ENCODE measurements at places on chromosomes 5 and 9.

DNA sequence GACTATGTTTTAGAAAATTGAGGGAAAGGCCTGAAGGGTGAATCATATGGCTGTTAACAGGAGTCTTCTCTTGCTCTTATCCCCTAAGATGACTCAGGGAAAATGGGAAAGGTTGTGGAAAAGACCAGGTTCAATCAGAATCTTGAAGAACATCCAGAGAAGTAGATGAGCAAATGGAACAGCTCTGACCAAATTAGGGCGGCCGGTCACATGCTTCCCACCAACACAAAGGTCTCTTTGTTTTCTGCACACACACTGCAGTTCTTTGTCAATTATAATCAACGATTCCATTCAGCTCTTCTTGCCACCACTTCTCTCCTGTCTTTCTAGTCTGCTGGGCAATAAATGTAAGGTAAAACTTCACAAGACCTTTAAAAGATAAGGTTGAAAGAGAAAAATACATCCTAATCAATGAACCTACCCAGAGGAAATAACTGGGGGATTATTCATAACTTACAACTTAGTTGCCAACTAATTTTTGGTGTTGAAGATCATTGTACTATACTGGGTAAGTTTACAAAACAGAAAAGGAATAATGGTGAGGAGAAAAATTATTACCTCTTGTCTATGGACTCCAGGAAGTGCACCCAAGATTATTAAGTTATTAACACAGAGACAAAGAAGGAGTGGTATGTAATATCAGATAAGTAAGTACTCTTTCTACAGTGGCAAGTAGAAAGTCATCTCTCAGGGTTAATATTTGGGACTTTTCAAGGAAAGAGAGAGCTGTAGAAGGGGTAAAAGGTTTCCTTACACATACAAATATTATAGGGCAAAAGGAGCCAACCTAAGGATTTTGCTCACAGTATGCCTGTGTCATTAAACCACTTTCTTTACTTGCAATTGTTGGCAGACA, 441.9 kb upstream of the PIK3R1 start:
- no peak for DNase-seq

DNA sequence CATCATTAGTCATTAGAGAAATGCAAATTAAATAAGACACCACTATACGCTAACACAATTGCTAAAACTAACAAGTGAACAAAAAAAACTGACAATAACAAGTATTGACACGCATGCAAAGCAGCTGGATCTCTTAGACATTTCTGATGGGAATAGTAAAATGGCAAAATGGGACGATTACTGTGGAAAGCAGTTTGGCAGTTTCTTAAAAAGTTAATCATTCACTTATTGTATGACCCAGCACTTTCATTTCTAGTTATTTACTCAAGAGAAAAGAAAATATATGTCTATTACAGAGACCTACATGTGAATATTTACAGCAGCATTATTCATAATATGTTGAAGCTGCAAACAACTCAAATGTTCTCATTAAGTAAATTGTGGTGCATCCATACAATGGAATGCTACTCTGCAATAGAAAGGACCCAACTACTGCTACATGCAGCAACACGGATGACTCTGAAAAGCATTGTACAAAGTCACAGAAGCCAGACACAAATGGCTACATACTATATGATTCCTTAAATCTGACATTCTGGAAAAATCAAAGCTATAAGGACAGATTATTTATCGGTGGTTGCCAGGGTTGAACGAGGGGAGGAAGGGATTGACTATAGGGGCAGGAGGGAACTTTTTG, 96.8 kb upstream of the ITGA2 start:
- DNase-seq: no peak

DNA sequence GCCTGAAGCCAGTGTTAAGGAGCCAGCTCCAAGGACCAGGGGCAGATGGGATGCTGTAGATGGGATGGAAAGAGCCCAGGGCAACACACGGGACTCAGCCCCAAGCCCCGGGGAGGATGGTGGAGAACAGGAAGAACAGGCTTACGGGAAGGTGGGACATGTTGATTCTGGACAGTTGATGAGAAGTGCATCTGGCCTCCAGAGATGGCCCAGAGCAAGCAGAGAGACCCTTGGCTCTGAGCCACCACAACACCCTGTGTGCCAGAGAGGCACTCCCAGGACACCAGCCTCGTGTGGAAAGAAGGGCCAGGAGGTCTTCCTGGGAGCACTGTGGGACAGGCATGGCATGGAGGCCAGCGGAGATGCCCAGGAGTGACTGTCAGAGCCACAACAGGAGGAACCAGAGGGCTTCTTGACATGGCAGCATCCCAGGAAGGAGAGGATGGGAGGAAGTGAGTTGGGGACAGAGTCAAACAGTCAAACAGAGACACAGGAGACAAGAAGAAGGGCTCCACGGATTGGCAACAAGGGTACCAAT, 156.3 kb upstream of the MVB12B start:
- no peak for DNase-seq

DNA sequence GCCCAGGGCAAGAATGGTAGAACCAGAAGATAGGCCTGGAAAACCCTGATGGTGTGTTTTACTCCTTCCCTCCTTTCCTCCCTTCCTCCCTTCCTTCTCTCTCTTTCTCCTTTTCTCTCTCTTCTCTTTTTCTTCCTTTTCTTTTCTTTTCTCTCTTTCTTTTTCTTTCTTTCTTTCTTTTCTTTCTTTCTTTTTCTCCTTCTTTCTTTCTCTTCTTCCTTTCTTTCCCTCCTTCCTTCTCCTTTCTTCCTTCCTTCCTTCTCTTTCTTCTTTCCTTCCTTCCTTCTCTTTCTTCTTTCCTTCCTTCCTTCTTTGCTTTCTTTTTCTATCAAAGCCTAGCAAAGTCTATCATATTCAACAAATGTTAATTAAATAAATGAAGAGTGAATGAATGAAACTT, 24.0 kb upstream of the UBE2QL1 start:
- DNase-seq: no peak

DNA sequence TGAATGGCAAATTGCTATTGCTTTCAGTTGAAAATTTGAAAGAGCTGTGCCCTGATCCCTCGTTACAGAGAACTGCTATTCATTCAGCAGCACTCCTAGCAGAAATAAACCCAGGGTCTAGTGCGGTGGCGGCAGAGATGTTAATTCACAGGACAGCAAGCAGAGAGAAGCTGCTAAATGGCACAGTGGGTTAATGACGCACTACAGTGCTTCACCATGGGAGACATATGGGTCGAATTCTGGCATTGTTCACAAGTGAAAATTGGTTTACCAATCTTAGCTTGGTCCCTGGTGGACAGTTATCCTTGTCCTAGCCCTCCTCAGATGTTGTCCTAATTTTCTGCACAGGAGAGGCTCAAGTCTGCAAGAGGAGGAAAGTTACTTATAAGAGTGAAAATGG, 807.4 kb downstream of the TLE1 start:
- no peak for DNase-seq

DNA sequence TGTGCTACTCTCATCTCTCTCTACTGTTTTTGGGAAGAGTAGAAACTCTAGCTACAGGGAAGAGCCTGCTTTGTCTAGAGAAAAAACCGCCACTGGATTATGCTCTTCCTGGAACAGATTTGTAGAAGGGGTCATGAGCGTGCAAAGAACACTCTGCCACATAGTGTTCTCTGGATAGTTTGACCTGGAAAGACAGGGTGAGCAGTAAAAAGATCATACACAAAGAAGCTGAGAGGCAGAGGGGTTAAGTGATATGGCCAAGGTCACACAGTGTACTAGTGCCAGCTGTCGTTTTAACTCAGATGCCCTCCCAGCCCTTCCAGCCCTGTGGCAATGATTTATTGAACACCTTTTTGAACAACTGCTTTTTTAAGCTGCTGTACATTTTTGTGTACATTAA, 182.2 kb downstream of the NNT start:
- DNase-seq: no peak

- no peak for DNase-seq
These were observed 191.0 kb downstream of the ADAMTS6 start for GRCh38 chr5:65290677-65291076.

DNA sequence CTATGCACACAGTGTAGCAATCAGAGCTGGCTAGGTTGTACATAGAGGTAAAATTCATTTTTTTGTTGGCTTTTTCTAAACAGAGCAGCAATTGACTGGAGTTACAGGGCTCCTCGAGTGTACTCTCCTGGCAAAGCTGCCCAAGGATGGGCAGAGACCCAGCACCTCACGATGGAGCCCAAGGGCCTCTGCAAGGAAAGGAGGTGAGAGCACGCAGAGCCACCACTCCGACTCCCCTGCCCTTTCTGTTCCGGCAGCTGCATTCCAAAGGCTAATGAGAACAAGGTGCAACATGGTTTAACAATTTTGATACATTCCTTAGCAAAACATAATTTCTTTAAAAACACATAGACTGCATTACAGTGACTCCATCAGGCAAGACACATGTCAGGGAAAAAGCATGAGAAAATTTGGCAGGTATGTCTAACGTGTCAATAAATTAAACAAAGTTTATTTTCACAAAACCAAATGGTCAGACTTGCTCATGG, 47.5 kb downstream of the SAXO1 start:
- no peak for DNase-seq

DNA sequence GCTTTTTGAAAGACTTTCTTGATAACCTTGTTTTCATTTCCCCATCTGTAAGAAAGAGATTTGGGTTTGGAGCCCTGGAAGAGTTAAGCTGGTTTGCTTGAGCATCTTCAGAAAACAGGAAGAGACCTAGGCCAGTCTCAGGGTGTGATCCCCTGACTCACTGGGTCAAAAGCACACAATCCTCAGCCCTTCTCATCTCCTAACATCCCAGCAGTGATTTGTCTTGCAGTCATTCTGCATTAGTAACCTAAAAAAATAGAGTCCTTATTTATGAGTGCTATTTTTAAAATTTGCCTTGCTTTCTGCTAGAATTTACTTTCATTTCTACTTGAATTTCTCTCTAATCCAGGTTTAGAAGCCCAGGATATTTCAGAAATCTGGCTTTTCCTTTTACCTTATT, 16.4 kb upstream of the ARSB start:
- no peak for DNase-seq

DNA sequence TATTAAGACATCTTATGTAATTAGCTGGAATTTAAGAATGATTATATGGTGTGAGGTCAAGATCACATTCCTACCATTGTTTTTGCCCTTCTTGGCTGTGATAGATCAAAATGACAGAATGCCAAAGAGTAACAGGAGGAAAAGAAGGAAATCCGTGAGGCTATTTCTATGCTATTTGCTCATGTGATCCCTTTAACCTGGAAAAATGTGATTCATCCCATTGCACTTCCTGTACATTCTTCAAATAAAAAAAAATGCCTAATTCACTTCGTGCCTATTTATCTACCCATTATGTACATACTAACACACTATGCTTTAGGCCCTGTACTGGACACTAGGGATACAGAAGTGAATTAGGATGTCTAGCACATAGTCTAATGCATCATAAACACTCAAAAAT, 154.1 kb upstream of the PAPPA start:
- DNase-seq: no peak

- peak; percentile 22 for DNase-seq
These were observed 37.9 kb downstream of the CYFIP2 start for GRCh38 chr5:157303667-157304327.

GRCh38 chr9:87886933-87887505, 4.3 kb downstream of the SPATA31E1 start:
- DNase-seq: no peak

- no peak for DNase-seq
These were observed 238.4 kb downstream of the TRPM3 start for GRCh38 chr9:70883056-70883455.

- DNase-seq: peak; percentile 34
These were observed 1.3 kb downstream of the HMGXB3 start for GRCh38 chr5:150001660-150002486.

DNA sequence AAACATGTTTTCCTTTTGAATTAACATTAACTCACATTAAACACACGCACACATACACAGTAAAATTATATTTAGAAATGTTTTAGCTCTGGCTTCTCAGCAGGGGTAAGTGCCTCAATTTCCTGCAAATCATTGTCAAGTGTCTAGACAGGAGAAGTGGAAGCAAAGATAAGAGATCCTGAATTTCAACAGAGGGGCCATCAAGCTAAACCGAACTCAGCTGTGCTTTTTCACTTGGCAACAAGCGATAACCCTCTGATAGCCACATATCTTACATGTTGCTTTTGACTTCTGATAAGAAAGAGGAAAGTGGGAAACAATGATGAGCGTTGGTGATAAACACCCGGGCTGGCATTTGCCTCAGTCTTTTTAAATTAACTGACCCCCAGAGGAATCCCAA, 79.7 kb upstream of the SPDL1 start:
- no peak for DNase-seq

DNA sequence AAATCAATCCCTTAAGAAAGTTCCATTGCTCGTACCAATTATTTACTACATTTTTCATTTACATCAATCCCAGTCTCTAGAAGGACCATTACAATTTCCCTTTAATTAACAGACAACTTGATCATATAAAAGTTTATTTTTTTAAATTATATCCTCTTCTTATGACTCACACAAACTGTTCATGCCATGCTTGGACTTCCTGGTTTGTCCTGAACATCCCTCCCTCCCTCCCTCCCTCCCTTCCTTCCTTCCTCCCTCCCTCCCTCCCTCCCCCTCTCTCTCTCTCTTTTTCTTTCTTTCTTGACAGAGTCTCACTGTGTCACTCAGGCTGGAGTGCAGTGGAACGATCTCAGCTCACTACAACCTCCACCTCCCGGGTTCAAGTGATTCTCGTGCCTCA, 11.6 kb upstream of the CLTB start:
- no peak for DNase-seq

DNA sequence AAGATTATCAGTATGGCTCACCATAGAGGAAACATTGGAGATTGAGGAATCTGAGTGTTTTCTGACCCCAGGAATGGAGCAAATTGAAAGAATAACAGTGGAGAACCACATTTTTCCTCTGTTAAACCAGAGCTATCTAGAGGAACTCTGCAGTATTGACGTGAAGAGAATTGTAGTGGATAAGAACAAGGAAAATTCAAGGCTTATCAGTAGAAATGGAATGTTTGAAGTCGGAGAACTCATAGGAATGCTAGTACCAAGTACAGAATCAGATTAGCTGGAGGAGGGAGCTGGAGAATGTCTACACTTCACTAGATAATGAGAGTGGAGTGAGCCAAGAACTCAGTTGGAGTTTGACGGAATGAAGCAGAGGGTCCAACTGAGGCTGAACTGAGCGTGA, 50.3 kb downstream of the SNCAIP start:
- DNase-seq: no peak

DNA sequence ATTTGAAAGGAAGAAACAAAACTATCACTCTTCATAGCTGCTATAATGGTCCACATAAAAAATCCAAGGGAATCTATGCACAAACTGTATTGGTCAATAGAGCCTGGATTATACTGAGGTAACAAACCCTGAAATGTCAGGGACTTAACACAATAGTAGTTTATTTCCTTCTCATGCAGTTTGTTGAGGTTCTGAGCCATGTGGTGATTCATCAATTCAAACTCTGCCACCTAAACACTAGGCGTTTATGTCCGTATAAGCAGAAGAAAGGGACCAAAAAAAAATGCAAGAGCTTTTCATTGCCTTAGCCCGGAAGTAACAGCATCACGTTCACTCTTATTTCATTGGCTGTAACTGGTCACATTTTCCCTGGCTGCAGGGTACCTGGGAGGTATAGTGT, 464.7 kb downstream of the ZSWIM6 start:
- DNase-seq: no peak

Measured in hematopoietic multipotent progenitor cell (in vitro differentiated cells).